ENCODE measurements at places on chromosomes 3 and 15. TPM values are rescaled to one million over a fixed set of nuclear protein-coding genes. Genes with fewer than 3 reads are reported as not detected.

DNA sequence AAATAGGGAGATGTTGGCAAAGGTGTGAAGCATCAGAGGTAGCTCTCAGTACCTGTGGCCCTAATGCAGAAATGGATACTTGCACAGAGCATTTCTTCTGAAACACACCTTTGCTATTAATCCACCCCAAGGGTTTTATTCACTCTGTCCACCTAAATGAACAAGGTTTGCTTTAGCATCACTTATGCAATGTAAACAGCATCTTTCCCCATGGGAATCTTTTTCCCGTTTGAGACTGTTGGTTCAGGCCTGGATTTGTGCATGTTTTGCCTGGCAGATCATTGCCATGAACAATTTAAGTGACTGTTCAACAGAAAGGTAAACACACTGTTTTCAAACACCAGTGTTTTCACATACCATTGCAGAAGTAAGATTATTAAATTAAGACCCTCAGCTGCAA lies 508.3 kb downstream of the SOX2 start:
- no peak for DNase-seq
- no peak overlapping the region for H3K4me3 ChIP-seq
- no peaks in the 10 kb centered on the region for H3K27me3 ChIP-seq

The BNC1 gene
- 0.24 TPM for total RNA-seq

The ANKUB1 gene
- not detected for total RNA-seq

- H3K4me1 ChIP-seq = peaks cover 14% of the 10 kb centered on the region
- H3K4me3 ChIP-seq = peak overlapping the region; percentile 22
- peak overlapping the region; percentile 85 for H3K27ac ChIP-seq
Observed at GRCh38 chr15:40918799-40919392, 10.2 kb upstream of the DLL4 start.

The C3orf22 gene
- not detected for total RNA-seq

GRCh38 chr15:50381438-50381837 lies 26.4 kb upstream of the GABPB1 start:
- no peaks in the 10 kb centered on the region for H3K36me3 ChIP-seq
- H3K4me3 ChIP-seq = no peak overlapping the region
- no peak for DNase-seq
- no peaks in the 10 kb centered on the region for H3K27me3 ChIP-seq

GRCh38 chr3:49412632-49413337 lies 562 bp downstream of the TCTA start:
- no peaks in the 10 kb centered on the region for H3K27me3 ChIP-seq
- H3K4me3 ChIP-seq = peak overlapping the region; percentile 86
- no peak for DNase-seq
- peaks cover 31% of the 10 kb centered on the region for H3K36me3 ChIP-seq
- H3K4me1 ChIP-seq = peaks cover 39% of the 10 kb centered on the region
- peak overlapping the region; percentile 97 for H3K27ac ChIP-seq

- no peaks in the 10 kb centered on the region for H3K4me1 ChIP-seq
- peak overlapping the region; percentile 26 for H3K4me3 ChIP-seq
- no peaks in the 10 kb centered on the region for H3K36me3 ChIP-seq
- no peaks in the 10 kb centered on the region for H3K27me3 ChIP-seq
Observed at GRCh38 chr15:60605879-60606307, 127.0 kb upstream of the ICE2 start.

DNA sequence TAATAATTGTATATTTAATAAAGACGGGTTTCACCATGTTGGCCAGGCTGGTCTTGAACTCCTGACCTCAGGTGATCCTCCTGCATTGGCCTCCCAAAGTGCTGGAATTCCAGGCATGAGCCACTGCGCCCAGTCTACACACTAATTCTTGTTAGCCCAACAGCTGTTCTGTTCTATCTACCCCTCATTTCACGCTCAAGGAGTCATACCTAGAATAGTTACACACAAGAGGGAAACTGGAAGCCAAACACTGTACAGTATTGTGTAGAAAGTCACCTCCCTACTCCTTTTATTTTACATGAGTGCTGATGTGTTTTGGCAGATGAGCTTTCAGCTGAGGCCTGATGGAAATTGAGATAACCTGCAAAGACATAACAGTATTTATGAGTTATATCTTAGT lies 13.4 kb upstream of the CTDSPL2 start:
- no peak for DNase-seq
- no peak overlapping the region for H3K27ac ChIP-seq
- no peak overlapping the region for H3K4me3 ChIP-seq
- H3K27me3 ChIP-seq = no peaks in the 10 kb centered on the region
- H3K4me1 ChIP-seq = no peaks in the 10 kb centered on the region

DNA sequence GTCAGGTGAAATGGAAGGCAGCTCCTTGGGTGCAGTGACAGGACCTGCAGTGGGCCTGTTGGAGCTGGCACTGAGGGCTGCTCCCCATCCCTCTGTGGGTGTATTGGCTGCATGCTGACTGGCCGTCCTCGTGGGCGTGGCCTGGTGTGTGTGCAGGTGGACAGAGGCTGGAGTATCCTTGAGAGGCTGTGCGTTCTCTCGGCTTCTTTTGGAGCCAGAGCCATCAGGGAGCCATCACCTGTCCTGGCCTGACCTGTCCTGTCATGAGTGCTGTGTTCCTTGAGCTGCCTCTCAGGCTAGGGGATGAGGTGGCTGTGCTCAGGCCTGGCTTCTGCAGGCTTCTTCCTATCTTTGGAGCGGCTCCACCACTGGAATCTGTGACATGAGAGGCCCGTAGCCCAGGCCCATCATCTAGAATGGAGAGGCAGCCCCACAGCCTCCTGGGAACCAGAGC lies 61.5 kb downstream of the APBA2 start:
- no peak overlapping the region for H3K27ac ChIP-seq
- DNase-seq = no peak
- H3K4me3 ChIP-seq = no peak overlapping the region

The PRTG gene
- total RNA-seq = 1.2 TPM

DNA sequence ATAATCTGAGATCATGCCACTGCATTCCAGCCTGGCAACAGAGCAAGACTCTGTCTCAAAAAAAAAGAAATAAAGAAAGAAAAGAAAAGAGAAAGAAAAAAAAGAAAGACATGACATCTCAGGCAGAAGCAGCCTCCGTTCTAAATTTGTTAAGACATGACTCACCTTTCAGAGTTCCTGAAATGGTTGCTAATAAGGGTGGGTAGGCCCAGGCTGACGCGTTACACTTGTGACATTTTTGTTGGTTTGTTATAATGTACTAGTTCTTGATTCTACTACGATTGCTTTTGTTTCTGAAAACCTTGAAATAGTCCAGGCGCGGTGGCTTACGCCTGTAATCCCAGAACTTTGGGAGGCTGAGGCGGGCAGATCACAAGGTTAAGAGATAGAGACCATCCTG lies 21.0 kb downstream of the SLC25A20 start:
- peaks cover 35% of the 10 kb centered on the region for H3K36me3 ChIP-seq
- no peak overlapping the region for H3K4me3 ChIP-seq
- H3K27ac ChIP-seq = no peak overlapping the region
- H3K27me3 ChIP-seq = no peaks in the 10 kb centered on the region
